Activated naive CD4-positive, alpha-beta T cell treated with anti-CD3 and anti-CD28 coated beads, Interleukin-2, amount 50 U/mL, for 72 hours (primary cell): ENCODE measurements at places on chromosomes 6 and 20.

DNA sequence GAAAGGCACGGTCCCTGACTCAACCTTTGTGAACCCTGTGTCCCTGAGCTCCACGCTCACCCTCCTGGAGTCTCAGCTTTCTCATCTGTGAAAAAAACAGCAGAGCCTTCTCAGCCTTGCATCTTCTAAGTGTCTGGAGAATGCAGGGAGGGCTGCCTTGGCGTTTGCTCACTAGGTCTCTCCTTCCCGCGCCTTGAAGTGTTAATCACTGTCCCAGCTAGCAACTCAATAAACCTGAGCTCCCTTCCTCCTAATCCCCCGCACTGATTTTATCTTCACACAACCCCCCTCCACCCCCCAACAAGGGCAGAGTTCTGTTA lies 34.9 kb upstream of the FOXC1 start:
- DNase-seq = no peak

GRCh38 chr6:37624606-37625574 lies 72.8 kb downstream of the MDGA1 start:
- DNase-seq = peak; percentile 23

- no peak for DNase-seq
Measured at GRCh38 chr20:1335961-1336698, 7.2 kb upstream of the SDCBP2 start.

GRCh38 chr20:33437141-33437911 lies 6.2 kb downstream of the SNTA1 start:
- no peak for DNase-seq

DNA sequence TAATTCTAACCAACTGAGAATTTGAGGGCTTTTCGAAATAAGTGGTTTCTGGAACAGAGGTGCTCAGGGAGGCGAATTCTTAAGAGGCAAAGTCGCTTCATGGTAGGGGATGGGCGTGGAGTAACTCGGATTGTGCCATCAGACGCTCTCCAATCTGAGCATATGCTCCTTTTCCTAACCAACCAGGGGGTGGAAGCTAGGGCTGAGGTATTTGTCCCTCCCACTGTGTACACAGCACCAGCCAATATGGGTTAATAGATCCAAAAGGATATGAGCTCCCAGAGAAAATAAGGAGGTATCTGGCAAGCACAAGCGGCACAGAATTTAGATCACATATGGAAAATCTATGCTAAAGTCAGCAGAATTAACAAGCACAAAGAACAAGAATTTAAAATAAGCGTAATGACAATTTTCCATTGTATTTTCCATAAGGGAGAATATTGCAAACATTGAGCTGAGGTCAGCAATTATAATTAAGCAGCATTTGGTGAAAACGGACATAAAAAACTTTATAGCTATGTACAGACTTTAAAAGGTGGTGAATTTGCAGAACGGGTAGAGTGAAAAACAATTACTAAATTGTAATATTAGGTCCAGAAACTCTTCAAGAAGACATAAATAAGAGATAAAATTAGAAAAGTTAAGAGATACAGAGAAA lies 55.0 kb upstream of the PHACTR1 start:
- no peak for DNase-seq

- peak; percentile 65 for DNase-seq
Measured at GRCh38 chr20:43751167-43752050, 24.6 kb upstream of the GTSF1L start.

DNA sequence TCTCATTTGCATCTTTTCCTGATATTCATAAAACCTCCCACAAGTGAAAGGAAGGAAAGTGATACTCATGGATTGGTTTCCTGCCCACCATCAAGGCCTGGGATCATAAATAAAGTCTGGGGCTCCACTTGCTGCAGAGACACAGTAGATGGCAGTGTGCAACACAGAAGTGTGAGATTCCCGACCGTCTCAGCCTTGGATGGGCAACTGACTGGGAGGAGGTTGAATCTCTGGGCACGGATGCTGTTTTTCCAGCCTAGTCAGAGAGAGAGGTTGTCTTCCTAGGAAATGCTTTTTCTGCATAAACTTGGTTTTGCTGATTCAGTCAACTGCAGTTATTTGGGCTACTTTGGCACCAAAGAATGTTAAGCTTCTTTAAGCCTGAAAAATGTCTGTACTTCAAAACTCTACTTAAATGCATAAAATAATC lies 9.9 kb upstream of the RFPL4B start:
- no peak for DNase-seq

DNA sequence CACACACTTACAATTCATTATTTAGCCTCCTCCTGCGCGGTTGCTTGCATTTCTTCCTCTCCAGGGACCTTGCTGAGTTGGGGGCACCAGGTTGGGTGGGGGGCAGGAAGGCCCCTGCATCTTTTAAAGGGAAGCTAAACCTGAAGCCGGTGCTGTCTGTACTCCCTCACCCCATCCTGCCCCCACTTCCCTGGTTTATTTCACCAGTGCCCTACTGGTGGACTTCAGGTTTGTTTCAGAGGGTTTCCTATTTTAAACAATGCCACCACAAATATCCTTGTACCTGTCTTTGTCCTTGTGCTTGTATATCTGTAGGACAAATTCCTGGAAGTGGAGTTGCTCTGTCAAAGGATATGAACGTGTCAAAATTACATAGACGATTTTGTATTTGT lies 21.0 kb downstream of the PTK7 start:
- DNase-seq = no peak
